Adrenal gland (tissue), 19 donors: ENCODE measurements at places on chromosomes 11 and 22. TPM values are rescaled to one million over a fixed set of nuclear protein-coding genes. Genes with fewer than 3 reads are reported as not detected.

Gene NLRP14
- total RNA-seq: not detected

GRCh38 chr11:70456921-70457532 lies 58.7 kb downstream of the CTTN start:
- no peaks in the 10 kb centered on the region for H3K36me3 ChIP-seq
- no peak for DNase-seq
- no peak overlapping the region for H3K4me3 ChIP-seq

Gene IFT27
- total RNA-seq: 40.0 TPM

GRCh38 chr22:22881116-22882000 lies 6.3 kb upstream of the IGLL5 start:
- no peaks in the 10 kb centered on the region for H3K27me3 ChIP-seq
- H3K4me1 ChIP-seq: no peaks in the 10 kb centered on the region
- H3K4me3 ChIP-seq: no peak overlapping the region
- no peaks in the 10 kb centered on the region for H3K36me3 ChIP-seq

Gene ANKK1
- 0.16 TPM for total RNA-seq

DNA sequence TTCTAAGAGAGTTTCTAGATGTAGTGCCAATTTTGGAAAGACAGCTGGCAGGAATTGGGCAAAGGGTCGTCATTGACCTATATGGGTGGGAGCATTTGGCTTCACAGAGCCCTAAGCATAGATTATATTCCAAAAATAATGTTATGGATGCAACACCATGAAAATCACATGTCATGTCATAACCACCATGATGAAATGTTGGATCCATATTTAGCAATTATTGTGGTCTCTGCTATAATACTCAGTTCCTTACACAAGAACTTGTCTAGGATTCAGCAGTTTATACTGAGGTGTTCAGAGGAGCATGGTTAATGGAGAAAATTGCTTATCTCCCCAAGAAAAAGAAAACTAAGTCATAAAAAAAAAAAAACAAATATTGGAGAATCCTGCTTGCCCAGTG lies 31.6 kb downstream of the NTM start:
- no peak for DNase-seq
- H3K27me3 ChIP-seq: no peaks in the 10 kb centered on the region
- H3K27ac ChIP-seq: no peak overlapping the region
- no peaks in the 10 kb centered on the region for H3K4me1 ChIP-seq

DNA sequence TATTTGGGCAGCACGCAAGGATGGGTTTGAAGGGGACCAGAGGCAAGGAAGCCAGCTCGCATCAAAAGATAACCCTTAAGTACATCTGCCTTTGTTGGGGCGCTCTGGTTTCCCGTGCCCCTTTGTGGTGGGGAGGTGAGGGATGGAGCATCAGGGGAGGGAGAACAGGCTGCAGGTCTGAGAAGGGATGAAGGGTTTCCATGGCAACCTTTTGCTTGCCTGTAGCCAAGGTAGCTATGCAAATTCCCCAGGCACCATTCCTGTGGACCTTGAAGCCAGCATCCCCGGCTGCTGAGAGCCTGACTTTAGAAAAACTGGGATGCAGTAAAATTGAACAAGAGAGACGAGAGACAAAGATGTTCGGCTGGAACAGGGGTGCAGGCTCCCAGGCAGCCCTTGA lies 75.7 kb downstream of the SEZ6L start:
- no peaks in the 10 kb centered on the region for H3K4me1 ChIP-seq
- H3K27ac ChIP-seq: no peak overlapping the region
- H3K4me3 ChIP-seq: no peak overlapping the region
- H3K27me3 ChIP-seq: no peaks in the 10 kb centered on the region
- H3K36me3 ChIP-seq: no peaks in the 10 kb centered on the region

DNA sequence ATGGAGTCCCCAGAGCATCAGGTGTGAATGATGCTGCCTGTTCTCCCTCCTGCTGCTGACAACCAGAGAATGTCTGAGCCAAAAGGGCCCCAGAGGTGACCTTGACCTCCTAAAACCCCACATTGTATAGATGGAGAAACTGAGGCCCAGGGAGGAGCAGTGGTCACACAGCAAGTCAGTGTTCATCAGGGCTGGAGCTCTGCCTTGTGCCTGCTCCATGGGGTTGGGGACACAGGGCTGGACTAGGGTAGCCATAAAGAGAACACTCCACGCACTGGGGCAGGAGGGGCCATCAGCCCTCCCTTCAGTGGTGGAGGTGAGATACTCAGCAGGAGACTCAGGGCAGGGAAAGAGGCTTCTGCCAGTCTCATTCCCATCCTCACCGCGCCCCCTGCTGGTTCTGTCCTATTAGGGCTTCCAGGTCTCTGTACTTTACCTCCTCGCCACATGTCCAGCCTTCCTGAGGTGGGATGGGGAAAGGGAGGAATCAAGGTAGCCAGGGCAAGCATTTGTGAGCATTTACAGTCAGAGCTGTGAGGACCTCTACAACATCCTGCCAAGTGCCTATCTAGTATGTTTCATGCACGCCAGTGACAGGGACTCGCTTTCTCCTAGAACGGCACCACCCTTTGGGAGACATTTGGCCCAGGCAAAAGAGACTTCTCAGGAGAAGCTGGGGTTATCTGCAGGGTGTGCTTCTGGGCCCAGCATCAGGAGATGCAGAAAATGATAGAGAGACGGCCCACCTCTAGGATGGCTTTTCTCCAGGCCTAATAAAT lies 43.2 kb downstream of the NEU3 start:
- peak overlapping the region; percentile 91 for H3K27ac ChIP-seq
- H3K36me3 ChIP-seq: no peaks in the 10 kb centered on the region
- H3K4me3 ChIP-seq: no peak overlapping the region
- H3K27me3 ChIP-seq: no peaks in the 10 kb centered on the region
- H3K4me1 ChIP-seq: peaks cover 15% of the 10 kb centered on the region

DNA sequence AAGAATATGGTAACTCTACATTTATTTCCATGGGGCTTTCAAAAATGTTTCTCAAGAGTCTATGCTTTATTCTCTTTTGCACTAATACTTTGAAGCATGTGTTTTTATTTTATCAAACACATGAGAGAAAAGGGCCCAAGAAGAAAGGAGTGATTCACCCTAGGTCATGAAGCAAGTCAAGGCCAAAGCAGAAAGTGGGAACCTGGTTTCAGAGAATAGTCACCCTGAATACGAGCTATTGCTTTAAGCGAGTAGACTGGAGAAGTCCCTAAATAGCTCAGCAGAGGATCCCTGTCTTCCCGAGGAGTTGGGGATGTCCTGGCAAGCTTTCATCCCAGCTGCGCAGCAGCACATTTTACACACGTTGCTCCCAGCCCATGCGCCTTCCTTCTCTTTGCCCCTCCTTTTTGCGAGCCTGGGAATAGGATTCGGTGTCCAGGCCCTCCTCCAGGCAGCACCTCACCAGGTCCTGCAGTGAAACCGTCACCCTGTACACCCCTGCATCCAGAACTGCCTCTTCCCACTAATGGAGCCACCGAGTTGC lies 19.1 kb downstream of the MPEG1 start:
- no peaks in the 10 kb centered on the region for H3K36me3 ChIP-seq
- H3K27me3 ChIP-seq: no peaks in the 10 kb centered on the region
- H3K27ac ChIP-seq: no peak overlapping the region
- peaks cover 30% of the 10 kb centered on the region for H3K4me1 ChIP-seq

DNA sequence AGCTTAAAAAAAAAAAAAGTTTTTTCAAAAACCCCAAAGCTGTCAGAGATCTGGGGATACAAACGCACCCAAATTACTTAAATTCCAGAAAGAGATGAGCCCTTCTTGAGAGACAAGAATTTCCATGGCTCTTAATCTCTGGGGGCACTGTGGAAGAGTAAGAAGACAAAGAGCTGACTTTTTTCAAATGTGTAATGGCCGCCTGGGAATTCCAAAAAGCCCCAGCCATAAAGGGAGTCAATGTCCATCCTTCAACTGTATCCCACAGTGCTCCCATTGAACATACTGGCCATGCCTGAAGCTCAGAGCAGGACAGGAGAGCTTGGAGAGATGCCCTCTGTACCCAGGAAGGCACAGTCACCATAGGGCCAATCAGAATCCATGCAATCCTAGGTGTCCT lies 37.4 kb upstream of the ASPHD2 start:
- H3K36me3 ChIP-seq: no peaks in the 10 kb centered on the region
- no peak overlapping the region for H3K27ac ChIP-seq
- no peak for DNase-seq
- no peaks in the 10 kb centered on the region for H3K4me1 ChIP-seq
- H3K27me3 ChIP-seq: peaks cover 4% of the 10 kb centered on the region

DNA sequence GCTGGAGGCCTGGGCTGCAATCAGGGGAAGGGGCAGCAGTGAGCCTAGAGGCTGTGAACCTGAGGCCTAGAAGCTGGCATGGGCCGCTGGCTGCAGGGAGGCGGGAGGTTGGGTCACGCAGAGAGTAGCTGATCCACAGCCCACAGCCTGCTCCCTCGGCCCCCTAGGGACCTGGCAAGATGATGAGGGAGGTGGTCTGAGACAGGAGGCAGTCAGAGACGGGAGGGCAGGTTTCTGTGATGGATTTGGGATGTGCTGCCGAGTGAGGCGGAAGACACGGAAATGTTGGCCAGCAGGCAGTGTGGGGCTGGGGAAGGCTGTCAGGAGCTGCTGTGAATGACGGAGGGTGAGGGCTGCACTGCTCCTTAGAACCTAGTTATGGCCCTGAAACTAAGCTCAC lies 22.7 kb downstream of the LRFN4 start:
- no peak overlapping the region for H3K27ac ChIP-seq
- no peaks in the 10 kb centered on the region for H3K36me3 ChIP-seq
- no peak overlapping the region for H3K4me3 ChIP-seq
- H3K27me3 ChIP-seq: no peaks in the 10 kb centered on the region
- peaks cover 42% of the 10 kb centered on the region for H3K4me1 ChIP-seq

Gene RCOR2
- 1.6 TPM for total RNA-seq

DNA sequence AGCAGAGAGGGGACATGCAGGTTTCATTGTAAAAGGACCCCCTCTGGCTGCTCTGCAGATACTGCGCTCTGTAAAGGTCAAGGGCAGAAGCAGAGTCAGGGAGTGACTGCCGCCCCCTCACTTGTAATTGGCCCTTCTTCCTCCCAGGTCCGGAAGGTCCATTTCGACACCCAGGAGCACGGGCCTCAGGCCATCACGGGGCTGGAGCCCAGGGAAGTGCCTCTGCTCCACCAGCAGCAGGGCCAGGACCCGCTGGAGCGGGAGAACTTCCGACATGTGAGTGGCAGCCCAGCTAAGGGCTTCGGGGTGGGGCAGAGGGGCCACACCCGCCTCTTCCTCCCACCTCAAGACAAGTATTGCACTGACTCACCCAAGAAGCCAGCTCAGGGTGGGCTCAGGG lies 24.0 kb upstream of the LRRC10B start:
- H3K36me3 ChIP-seq: no peaks in the 10 kb centered on the region
- H3K27ac ChIP-seq: no peak overlapping the region
- peaks cover 5% of the 10 kb centered on the region for H3K4me1 ChIP-seq

DNA sequence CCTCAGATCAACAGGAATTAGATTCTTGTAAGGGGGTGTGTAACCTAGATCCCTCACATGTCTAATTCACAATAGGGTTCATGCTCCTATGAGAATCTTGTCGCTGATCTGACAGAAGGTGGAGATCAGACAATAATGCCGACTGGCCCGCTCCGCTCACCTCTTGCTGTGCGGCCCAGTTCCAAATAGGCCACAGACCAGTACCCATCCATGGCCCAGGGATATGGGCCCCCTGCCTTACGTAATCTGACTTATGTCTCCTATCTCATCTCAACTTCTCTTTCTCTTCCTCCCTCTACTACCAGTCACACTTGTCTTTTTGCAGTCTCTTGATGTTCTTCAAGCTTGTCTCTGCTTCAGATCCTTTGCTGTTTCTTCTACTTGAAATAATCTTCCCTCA lies 70.0 kb downstream of the CWF19L2 start:
- H3K4me3 ChIP-seq: no peak overlapping the region
- DNase-seq: no peak
- H3K27me3 ChIP-seq: no peaks in the 10 kb centered on the region
- H3K36me3 ChIP-seq: peaks cover 11% of the 10 kb centered on the region
- H3K27ac ChIP-seq: no peak overlapping the region
- H3K4me1 ChIP-seq: no peaks in the 10 kb centered on the region

Gene MIOX
- not detected for total RNA-seq

DNA sequence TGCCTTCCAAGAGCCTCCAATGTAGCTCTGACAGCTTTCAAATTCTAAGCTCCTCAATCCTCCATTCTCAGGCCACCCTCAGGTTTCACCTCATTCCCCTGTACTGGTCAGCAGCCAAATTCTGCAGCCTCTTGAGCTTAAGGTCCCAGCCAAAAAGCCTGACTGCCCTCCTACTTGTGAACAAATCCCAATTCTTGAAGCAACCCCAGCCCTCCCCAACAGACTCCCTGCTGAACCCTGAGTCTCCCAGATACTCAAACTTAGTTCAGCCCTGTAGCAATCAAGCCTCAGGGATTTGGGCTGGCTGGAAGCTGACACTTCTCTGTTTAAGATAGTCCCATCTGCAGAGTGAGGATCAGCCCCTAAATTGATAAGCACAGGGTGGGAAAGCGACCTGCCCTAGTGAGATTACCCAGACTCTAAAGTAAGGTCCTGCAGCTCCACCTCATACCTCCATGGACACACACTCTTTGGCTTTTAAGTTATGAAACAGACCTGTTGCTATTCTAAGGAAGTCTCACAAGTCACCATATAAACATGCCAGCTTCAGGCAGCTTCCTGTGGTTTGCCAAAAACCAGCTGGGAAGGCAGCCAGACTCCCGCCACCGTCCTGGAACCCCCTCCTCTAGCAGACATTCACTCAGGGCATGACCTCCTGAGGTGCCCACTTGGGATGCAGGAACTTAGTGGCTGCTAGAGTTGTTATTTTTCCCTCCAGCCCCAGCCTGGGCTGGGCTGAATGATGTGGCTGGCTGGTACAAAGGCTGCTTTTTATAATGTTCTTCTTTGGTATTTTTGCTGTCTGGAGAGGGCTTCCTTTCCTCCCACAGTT lies 82.5 kb upstream of the PICALM start:
- no peak overlapping the region for H3K4me3 ChIP-seq
- H3K4me1 ChIP-seq: no peaks in the 10 kb centered on the region
- no peak for DNase-seq

Gene PEX16
- total RNA-seq: 39.6 TPM
